NCI-H2029 treated with DMSO at 0.1 percent for 48 hours (cell line): ENCODE measurements at places on chromosomes 6 and 20.
A peak's percentile ranks its signal among the peaks of the same experiment; 100 is the strongest.

DNA sequence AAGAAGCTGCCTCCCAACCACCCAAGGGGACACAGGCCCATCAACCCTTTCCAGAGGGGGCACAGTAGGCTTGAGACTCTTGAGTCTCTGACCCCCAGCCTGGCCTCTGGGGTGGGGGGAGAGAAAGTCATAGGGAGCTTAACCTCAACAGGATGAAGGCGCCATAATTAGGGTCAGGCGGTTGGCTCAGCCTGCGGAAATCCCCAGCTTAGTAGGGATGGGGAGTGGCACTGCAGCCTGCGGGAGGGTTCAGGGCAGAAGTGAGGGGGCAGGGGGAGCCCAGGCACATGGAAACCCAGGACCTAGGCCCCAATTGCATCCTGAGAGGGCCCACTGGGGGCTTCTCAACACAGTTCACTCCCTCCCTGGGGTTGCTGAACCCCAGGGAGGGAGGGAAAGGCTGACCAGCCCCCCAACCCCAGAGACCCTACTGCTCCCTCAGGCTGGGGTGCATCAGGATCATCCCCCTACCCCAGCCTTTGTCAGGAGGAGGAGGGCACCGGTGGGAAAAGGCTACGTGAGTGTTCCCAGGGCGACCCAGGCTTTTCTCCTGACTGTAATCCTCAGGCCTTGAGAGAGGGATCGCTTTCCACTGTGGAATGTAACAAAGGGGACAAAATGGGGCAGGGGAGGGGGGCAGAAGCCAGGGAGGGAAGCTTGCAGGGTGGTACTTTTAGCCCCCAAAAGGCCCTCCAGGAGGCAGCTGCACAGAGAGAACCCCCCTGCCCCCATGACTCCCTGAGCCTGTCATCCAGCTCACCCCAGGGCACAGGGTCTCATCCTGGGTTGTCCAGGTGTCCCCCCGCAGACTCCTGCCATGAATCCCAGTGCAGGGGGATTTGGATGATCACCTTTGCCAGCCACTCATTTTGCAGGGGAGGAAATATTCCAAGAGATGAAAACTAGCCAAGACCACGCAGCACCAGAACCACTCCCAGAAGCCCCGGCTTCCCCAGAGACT lies 46.4 kb downstream of the MRPL14 start:
- no peak for DNase-seq

- DNase-seq = no peak
These were observed 55.8 kb downstream of the CDH4 start for GRCh38 chr20:61307686-61308476.

- DNase-seq = no peak
These were observed 78.0 kb downstream of the TRMT11 start for GRCh38 chr6:126064257-126064747.

DNA sequence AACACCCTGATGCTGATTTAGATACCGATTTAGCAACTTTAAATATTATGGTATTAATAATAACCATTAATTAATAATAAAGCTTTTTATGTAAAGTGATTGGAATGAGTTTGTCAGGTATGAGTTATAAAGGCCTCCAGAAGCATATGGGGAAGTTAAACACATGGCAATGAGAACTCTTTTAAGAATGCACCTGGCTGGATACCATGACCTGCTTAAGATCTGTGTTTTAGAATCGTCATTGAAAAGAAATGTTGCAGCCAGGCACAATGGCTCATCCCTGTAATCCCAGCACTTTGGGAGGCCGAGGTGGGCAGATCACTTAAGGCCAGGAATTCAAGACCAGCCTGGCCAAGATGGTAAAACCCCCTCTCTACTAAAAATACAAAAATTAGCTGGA lies 197.5 kb downstream of the SOX4 start:
- DNase-seq = no peak

GRCh38 chr6:112202639-112203341 lies 51.6 kb downstream of the LAMA4 start:
- DNase-seq = no peak

GRCh38 chr6:123598011-123598410 lies 38.7 kb downstream of the TRDN start:
- DNase-seq = no peak

- DNase-seq = no peak
These were observed 3.8 kb downstream of the SMIM26 start for GRCh38 chr20:18571009-18571408.

- no peak for DNase-seq
These were observed 59.0 kb upstream of the TFB1M start for GRCh38 chr6:155373276-155373675.

GRCh38 chr6:85419046-85419759 lies 30.7 kb upstream of the NT5E start:
- no peak for DNase-seq

DNA sequence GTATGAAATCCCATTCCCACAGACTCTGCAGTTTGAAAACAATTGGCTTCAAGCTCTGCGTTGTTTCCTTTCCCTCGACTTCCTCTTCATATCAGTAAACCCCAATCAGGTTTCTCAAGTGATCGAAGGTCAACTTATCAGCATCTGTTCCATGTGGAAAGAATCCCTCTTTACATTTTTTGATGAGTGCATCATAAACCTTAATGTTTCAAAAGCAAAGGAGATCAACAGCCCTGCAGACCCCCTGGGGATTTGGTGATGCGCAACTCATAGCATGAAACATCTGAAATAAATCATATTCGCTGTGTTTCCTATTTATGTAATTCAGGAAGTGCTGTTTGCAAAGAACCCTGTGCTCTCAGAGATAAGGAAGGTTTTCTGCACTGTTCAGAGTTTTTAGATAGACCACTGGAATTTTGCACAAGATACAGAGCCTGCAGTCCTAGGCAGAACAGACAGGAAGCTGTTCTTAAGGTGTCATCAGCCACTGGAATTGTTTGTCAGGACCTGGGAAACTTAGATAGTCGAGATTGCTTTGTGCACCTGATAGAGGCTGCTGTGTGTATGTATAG lies 216.0 kb downstream of the HIVEP2 start:
- DNase-seq = no peak

DNA sequence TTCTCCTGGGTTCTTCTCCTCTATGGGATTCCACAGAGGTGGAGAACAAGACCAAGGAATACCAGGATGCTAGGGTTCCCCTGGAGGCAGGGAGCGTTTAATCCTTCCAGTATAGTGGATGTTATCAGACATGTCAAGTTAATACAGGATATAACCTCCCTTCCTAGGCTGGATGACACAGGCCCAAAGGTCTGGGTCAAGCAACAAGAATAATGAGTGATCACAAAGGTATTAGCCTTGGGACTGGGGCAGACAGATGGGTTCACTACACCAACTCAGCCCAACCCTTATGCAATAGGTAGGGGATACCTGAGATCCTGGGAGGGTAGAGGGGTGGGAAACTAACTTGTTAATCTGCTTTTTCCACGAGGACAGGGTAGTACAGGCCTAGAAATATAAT lies 690.3 kb downstream of the HTR1B start:
- no peak for DNase-seq

DNA sequence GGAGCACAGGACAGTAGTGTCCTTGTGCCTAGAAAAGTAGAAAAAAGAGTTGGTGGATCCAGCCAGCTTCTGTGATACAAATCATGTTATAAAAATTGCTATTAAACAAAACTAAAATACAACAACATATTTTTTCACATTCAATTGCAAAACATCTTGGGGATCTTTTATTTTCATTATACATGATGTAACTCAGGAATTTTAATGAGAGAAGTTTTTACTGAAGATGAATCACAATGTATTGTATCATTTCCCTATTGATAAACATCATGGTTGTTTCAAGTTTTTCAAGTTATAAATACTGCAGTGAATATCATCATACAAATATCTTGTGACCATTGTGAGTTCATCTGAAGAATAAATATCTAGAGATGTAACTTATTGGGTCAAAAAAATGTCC lies 608.0 kb downstream of the PHF3 start:
- no peak for DNase-seq

GRCh38 chr20:59515906-59516209 lies 88.5 kb upstream of the PHACTR3 start:
- no peak for DNase-seq

DNA sequence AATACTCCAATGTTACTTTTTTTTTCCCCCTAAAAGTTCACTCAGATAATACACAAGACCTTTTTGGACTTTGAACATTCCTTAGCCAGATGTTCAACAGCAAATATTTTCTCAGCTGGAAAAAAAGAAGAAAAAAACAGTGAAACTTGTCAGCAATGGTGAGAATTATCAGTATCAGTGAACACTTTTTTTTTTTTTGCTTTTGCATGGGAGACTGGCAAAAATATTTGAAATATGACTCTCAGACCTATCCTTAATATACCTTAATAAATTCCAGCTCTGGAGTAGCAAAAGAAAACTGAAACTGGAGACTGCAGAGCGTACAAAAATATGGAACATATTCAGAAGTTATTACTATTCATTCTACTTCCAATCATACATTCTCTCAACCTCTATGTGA lies 92.3 kb downstream of the RFPL4B start:
- no peak for DNase-seq

DNA sequence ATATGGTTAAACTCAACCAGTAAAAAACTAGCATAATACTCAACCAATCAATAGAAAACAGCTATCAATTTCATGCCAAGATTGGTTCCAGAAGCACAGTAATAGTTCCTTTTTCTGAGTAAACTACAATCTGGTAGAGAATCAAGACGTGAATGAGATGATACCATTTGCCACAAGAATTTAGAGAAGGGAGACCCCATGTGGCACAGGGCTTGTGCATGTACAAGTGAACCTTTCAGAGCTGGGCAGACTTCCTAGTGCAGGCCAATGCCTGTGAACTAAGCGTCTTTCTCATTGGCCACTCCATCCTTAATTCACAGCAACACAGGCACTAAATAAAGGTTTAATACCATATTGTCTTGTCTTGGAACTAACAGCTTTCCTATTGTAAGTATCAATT lies 213.5 kb downstream of the RFPL4B start:
- DNase-seq = no peak

GRCh38 chr6:151609146-151609902 lies 115.5 kb downstream of the CCDC170 start:
- no peak for DNase-seq

DNA sequence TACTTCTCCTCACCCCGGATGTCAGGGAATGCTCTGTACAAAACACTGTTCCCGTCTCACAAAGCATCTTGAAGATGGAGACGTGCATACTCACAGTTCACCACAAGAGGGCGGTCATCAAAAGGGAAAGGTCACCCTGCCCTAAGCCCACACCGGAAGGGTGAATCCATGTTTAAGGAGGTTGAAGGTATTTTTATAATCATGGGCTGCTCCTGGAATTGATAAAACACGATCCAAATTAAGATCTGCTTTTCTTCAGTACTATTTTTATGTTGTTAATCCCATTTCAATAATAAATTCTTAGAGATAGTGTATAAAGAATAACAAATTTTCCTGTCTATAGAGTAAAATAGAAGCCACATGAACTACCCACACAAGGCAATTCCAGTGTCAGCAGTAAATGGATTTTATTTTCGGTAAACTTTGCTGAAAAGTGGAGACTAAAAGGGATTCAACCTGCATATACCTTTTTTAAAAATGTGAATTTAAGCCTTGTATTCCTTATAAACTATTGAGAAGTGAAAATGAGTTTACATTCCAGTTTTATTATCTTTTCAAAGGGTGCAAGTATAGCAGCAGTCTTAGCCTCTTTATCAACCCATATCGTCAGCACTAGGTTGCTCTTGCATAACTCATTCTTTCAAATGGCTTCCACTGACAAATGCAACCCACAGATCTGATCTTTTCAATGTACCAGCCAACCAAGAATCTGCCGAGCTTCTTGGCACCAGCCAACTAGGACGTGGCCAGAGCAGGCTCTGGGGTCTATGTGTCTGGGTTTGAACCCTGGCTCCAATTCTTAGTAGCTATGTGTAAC lies 79.7 kb upstream of the MBOAT1 start:
- DNase-seq = peak; percentile 97

GRCh38 chr6:12224251-12224650 lies 65.9 kb upstream of the EDN1 start:
- no peak for DNase-seq

DNA sequence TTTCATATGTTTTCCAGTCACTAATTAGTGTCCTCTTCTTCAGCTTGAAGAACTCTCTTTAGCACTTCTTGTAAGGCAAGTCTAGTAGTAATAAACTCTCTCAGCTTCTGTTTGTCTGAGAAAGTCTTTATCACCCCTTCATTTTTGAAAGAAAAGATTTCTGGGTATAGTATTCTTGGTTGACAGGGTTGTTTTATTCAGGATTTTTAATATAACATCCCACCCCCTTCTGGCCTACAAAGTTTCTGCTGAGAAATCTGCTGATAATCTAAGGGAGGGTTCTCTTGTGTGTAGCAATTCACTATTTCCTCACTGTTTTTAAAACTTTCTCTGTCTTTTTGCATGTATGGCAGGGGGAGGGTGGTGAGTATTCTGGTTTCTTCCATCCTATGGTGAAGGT lies 9.6 kb upstream of the WFDC11 start:
- DNase-seq = no peak

DNA sequence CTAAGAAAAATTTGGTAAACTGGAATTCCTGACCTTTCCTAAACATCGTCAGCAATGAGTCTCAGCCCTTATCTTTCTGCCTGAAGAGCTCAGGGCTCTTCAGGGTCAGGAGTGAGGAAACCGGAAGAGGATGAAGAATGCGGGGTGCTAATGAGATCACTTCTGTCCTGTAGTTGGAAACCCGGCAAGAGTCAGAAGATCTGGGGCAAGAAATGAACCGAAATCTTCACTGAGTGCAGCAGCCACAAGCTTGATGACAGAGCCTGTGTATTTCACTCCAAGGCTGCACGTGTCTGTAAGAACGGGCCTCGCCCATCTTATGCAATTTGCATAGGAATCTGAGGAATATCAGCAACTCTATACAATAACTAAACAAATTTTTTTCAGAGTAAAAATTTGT lies 60.4 kb upstream of the QKI start:
- no peak for DNase-seq

DNA sequence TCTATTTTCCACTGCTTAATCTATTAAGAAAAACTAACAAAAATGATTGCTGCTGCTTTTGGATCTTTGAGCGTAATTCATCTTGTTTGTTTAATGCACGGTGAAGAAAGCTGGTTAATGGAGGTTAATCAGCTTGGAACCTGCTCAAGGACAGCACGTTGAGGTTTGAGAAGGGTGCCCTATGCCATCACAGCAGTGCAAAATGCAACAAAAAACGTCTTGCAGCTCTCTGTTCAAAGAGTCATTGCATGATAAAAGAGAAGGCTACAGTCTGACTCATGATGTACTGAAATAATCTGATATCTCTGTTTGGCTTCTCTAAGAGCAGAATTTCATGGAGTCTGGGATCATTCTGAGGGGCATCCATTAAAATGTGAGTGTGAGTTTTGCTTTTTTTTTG lies 80.6 kb upstream of the PREP start:
- DNase-seq = no peak

DNA sequence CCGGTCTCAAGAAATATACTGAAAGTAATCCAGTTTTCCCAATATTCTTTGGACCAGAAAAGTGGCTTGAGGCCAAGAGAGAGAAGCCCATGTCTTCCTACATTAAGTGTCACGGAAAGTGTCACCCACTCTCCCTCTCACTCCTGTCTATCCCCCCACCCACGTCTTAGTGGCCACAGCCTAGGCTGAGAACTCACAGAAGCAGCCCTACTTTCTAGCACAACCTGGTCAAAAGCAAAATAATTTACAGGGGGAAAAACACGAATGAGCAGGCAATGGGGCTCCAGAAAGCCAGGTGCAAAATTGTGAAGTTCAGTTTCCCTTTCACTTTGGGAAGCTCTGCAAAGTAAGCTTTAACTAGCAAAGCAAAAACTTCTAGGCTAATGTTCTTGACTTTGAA lies 118.0 kb downstream of the OPRM1 start:
- no peak for DNase-seq

- no peak for DNase-seq
These were observed 104.7 kb downstream of the PRDM13 start for GRCh38 chr6:99711302-99711701.
